ENCODE measurements at places on chromosomes 5 and 9.
A peak's percentile ranks its signal among the peaks of the same experiment; 100 is the strongest.

- no peak overlapping the region for H3K4me3 ChIP-seq
- peaks cover 24% of the 10 kb centered on the region for H3K27me3 ChIP-seq
- DNase-seq: no peak
- H3K4me1 ChIP-seq: no peaks in the 10 kb centered on the region
- no peaks in the 10 kb centered on the region for H3K36me3 ChIP-seq
These were observed 127.1 kb upstream of the SLCO6A1 start for GRCh38 chr5:102625928-102626327.

- no peak for DNase-seq
- no peaks in the 10 kb centered on the region for H3K27me3 ChIP-seq
- H3K4me3 ChIP-seq: no peak overlapping the region
- H3K36me3 ChIP-seq: peaks cover 3% of the 10 kb centered on the region
- H3K4me1 ChIP-seq: no peaks in the 10 kb centered on the region
These were observed 1690.7 kb upstream of the CDH9 start for GRCh38 chr5:28729067-28729466.

DNA sequence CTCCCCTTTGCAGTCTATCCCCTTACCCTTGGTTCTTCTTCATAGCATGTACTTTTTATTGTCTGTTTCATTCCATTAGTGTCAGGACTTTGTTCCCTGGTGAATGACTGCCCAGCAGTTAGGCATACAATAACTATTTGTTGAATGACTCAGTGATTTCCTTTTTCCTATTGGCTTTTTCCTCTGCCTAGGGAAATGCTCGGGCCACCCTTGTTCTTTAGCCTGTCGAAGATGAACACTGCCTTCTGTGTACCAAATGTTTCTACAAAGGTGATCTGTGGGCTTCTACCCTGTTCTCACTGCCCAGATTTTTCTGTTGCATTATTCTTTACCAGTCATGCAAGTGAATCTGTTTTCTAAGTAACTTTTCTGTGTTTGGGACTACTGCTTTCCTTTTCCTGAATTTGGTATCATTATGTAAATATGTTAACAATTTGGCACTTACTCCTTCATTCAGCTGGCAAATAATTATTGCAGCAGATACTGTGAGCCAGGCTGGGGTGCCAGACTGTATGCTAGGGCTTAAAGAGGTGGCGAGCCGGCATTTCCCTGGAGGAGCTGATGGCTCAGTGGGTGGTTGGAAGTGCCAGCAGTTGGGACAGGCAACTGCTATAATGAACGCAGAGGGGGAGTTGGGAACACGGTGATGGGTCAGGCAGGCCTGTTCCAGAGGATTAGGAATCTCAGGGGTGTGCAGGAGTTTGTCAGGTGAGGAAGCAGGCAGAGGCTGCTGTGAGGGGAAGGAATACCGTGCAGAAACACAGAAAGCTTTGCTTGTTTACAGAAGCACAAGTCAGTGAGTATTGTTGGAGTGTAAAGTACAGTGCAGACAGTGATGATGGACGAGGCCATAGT lies 30.6 kb downstream of the KDM4C start:
- peaks cover 13% of the 10 kb centered on the region for H3K36me3 ChIP-seq
- DNase-seq: no peak
- H3K4me3 ChIP-seq: peak overlapping the region; percentile 2
- H3K27me3 ChIP-seq: no peaks in the 10 kb centered on the region

- no peaks in the 10 kb centered on the region for H3K4me1 ChIP-seq
- H3K27me3 ChIP-seq: no peaks in the 10 kb centered on the region
- no peaks in the 10 kb centered on the region for H3K36me3 ChIP-seq
These were observed 1.1 kb upstream of the GPSM1 start for GRCh38 chr9:136326061-136326760.

DNA sequence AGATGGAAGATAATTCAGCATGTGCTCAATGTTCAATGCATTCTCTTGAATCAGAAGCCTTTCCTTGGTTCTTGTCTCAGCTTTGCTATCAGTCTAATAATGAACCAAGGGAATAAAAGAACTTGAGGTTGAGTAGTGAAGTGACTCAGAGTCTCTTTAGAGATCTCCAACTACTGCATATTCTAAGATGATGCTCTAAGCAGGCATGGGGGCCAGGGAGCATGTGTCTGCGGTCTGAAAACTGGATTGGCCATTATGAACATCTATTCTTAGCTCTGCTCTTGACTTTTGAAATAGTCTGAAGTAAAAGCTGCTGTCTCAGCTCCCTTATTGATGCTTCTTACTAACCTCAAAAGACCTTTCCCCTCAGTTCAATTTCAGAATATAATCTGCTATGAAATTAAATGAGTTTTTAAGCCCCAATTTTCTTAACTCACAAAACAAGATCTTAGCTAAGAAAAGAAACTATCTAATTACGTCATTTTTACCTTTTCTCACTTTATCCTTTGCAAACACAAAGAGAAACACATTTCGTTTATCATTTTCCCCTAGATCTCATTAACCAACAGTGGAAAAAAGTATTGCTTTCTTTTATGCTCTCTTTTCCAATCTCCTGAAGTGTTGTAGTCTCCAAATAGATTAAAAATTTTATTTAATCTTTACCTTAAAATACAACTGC lies 44.8 kb downstream of the PLCXD3 start:
- no peak for DNase-seq
- H3K27me3 ChIP-seq: no peaks in the 10 kb centered on the region
- H3K36me3 ChIP-seq: no peaks in the 10 kb centered on the region
- H3K27ac ChIP-seq: no peak overlapping the region
- no peak overlapping the region for H3K4me3 ChIP-seq
- no peaks in the 10 kb centered on the region for H3K4me1 ChIP-seq

GRCh38 chr9:19208653-19209052 lies 21.8 kb upstream of the DENND4C start:
- H3K27ac ChIP-seq: no peak overlapping the region
- H3K36me3 ChIP-seq: no peaks in the 10 kb centered on the region
- no peak for DNase-seq
- no peaks in the 10 kb centered on the region for H3K27me3 ChIP-seq
- no peaks in the 10 kb centered on the region for H3K4me1 ChIP-seq

- no peak for DNase-seq
- H3K4me3 ChIP-seq: no peak overlapping the region
- H3K27ac ChIP-seq: no peak overlapping the region
- H3K27me3 ChIP-seq: no peaks in the 10 kb centered on the region
These were observed 2.5 kb upstream of the PGGT1B start for GRCh38 chr5:115265220-115265619.

- no peaks in the 10 kb centered on the region for H3K27me3 ChIP-seq
- DNase-seq: no peak
- H3K4me3 ChIP-seq: no peak overlapping the region
- H3K4me1 ChIP-seq: no peaks in the 10 kb centered on the region
- no peaks in the 10 kb centered on the region for H3K36me3 ChIP-seq
These were observed 242.9 kb downstream of the MCTP1 start for GRCh38 chr5:95042037-95042436.

GRCh38 chr5:115379622-115380344 lies 83.3 kb upstream of the CCDC112 start:
- DNase-seq: no peak
- H3K27ac ChIP-seq: no peak overlapping the region
- no peaks in the 10 kb centered on the region for H3K36me3 ChIP-seq
- H3K4me3 ChIP-seq: no peak overlapping the region
- peaks cover 4% of the 10 kb centered on the region for H3K4me1 ChIP-seq

GRCh38 chr5:141762790-141763368 lies 80.8 kb upstream of the ARAP3 start:
- peaks cover 69% of the 10 kb centered on the region for H3K27me3 ChIP-seq
- DNase-seq: no peak

DNA sequence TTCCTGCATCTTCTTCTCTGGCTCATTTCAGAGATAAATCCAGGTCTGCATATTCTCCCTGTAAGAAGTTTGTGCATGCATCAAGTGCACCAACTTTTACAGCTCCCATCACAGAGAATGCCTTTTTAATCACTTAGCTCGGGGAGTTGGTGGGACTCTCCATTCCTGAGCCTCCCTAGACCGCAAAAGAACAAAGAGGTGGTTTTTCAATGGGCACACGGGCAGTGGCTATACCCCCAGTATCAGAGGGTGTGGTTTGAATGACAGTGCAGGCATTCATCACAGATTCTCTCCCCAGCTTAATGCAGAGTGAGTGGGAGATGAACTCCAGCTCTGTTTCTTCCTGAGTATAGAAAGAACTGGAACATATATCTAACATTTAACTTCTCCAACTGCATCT lies 264.7 kb upstream of the NR4A3 start:
- H3K4me3 ChIP-seq: no peak overlapping the region
- H3K4me1 ChIP-seq: no peaks in the 10 kb centered on the region
- H3K27ac ChIP-seq: no peak overlapping the region
- H3K27me3 ChIP-seq: peaks cover 33% of the 10 kb centered on the region

GRCh38 chr5:157354800-157355199 lies 88.9 kb downstream of the CYFIP2 start:
- DNase-seq: no peak
- peaks cover 31% of the 10 kb centered on the region for H3K4me1 ChIP-seq
- no peak overlapping the region for H3K4me3 ChIP-seq
- H3K27me3 ChIP-seq: no peaks in the 10 kb centered on the region
- H3K36me3 ChIP-seq: peaks cover 58% of the 10 kb centered on the region

DNA sequence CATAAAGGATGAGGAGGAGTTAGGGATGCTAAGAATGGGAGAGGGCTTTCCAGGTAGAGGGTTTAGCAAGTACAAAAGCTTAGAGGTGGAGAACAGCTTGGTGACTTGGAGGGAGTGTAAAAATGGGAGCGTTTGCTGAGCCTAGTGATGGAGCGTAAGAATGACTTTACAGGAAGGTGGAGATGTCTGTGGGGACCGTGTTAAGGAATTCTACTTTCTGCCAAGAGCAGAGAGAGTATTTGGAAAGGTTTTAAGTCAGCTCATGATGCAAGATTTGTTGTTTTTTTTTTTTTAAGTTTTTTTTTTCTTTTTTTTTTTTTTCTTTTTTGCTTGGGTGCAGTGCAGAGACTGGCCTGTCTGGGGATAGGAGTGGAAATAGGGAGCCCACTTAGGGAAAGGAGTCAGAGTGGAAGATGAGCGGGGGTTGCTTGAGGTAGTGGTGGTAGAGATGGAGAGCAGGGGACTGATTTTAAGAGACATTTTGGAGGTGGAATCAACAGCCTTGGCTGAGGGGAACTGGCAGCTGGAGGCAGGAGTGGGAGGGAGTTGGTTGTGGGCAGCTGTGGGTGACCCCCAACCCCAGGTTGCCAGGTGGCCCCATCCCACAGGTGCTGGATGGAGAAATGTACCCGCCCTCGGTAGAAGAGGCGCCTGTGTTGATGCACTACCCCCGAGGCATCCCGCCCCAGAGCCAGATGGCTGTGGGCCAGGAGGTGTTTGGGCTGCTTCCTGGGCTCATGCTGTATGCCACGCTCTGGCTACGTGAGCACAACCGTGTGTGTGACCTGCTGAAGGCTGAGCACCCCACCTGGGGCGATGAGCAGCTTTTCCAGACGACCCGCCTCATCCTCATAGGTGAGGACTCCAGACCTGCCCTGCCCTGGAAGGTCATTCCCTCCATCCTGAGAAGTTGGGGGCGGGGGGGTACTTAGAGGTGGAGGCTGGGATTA lies 12.4 kb downstream of the PTGS1 start:
- no peak for DNase-seq
- H3K27ac ChIP-seq: no peak overlapping the region
- H3K36me3 ChIP-seq: no peaks in the 10 kb centered on the region
- peaks cover 15% of the 10 kb centered on the region for H3K27me3 ChIP-seq

DNA sequence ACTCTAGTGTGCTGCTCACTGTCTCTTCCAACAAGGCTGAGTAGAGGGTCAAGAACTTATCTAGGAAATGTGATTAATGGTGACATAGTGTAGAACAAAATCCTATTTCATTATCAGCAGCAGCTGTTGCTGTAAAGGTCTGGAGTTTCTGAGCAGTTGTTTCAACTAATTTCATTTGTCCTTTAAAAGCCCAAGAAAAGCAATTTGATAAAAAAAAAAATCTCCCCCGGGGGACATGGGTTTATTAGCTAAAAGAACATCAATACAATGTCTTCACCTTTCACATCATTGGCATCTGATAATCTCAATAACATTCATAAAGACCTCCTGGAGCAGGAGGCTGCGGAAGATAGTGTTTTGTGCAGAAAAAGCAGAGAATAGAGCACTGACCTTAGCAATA lies 468.1 kb downstream of the KCTD16 start:
- H3K36me3 ChIP-seq: no peaks in the 10 kb centered on the region
- H3K27me3 ChIP-seq: no peaks in the 10 kb centered on the region
- DNase-seq: no peak
- no peaks in the 10 kb centered on the region for H3K4me1 ChIP-seq
- H3K27ac ChIP-seq: no peak overlapping the region

DNA sequence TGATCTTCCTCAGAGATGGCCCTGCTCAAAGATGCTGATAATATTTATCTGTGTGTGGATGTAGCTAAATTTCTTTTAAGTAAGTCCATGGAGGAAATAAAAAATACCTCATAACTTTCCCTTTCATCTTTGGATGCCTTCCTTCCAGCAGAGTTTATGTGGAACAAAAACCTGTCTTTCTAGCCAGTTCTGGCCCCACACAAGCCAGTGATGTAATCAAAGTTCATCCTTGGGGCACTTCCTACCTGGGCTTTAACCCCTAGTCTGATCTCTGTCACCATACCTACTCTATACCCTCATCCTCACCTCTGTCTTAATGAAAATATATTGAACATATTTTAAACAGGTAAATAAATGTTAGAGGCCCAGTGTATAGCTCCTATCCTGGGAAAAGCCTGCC lies 39.8 kb upstream of the RASGRF2 start:
- no peak overlapping the region for H3K27ac ChIP-seq
- no peaks in the 10 kb centered on the region for H3K27me3 ChIP-seq
- DNase-seq: no peak
- no peaks in the 10 kb centered on the region for H3K4me1 ChIP-seq

DNA sequence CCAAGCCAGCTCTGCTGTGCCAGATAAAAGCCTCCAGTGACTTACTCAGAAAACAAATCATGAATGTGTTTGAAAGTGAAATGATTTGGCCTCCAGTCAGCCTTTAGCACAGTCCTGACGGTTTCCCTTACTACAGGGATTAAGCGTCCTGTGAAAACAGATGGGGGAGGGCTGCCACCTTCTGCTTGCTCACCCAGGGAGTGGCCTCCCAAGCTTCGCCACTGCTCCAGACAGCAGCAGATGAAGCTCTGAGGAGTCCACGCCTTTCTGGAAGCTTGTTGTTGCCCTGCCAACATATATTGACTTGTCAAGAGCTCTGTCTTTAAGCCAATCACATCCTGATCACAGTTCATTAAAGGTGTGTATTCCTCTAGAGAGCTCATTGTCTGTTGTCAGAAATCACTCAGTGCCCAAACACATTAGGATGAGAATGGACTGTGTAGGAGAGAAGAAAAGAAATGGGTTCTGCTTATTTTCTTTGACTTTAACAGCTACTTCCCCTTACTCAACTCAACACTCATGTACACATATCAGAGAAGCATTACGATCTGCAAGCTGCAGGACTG lies 4.9 kb upstream of the FYB1 start:
- H3K27me3 ChIP-seq: no peaks in the 10 kb centered on the region
- H3K36me3 ChIP-seq: no peaks in the 10 kb centered on the region
- peak overlapping the region; percentile 74 for H3K27ac ChIP-seq

DNA sequence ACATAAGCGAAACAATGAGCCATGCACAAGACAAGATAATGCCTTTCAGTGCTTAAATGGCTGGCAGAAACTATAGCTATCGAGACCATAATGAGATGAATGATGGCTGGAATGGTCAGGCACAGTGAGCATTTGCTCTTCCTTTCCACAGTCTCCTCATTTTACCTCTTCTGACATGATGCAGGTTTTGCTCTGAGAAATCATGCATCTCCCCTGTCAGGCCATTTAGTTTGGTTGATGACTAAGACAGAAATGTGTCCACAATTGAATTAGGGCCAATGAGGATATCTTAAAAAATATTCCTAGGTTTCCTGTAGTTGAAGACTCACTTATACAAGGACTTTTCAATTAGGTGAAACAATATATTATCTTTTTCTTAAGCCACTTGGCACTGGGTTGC lies 475.1 kb downstream of the TMEM232 start:
- H3K27ac ChIP-seq: no peak overlapping the region
- H3K27me3 ChIP-seq: no peaks in the 10 kb centered on the region

- no peak overlapping the region for H3K4me3 ChIP-seq
- peaks cover 48% of the 10 kb centered on the region for H3K36me3 ChIP-seq
- no peak for DNase-seq
- peaks cover 5% of the 10 kb centered on the region for H3K4me1 ChIP-seq
- no peaks in the 10 kb centered on the region for H3K27me3 ChIP-seq
These were observed 10.5 kb downstream of the CLTB start for GRCh38 chr5:176405656-176406435.

All from effector memory CD8-positive, alpha-beta T cell (primary cell).